ENCODE measurements at places on chromosomes 1 and 21.

- DNase-seq = no peak
Measured at GRCh38 chr1:7681401-7681800, 89.7 kb upstream of the VAMP3 start.

GRCh38 chr1:87064309-87064708 is 149.9 kb downstream of the HS2ST1 start:
- no peak for DNase-seq

DNA sequence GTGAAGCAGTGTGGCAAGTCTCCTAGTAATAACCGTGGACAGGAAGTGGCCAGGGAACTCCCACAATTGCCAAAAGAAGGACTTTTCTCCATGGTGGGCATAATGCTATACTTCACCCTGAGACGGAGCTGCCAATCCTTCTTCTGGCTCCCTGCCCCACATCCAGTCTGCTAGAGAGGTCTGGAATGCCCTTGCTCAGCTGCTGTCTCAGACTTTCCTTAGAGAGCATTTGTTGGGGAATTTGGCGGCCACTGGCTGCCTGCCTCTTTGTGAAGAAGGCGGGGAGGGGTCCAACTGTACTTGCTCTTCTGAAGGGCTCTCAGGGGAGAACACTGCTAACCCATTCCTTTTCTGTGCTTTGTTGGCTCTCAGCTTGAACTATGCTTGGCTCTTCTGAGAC is 123.7 kb upstream of the EDN2 start:
- no peak for DNase-seq

DNA sequence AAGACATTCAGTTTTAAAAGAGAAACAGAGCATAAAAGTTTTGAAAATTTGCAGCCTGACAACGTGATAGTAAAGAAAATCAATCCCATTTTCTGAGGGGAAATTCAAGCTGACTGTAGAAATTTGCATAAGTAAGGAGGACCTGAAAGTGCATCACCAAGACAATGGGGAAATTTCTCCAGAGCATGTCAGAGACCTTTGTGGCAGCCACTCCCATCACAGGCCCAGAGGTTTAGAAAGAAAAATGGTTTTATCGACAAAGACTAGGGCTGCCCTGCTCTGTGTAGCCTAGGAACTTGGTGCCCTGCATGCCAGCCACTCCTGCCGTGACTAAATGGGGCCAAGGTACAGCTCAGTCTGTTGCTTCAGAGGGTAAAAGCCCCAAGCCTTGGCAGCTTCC is 1640.2 kb upstream of the PRMT6 start:
- DNase-seq = no peak

GRCh38 chr1:231329483-231329882 is 8.2 kb downstream of the EXOC8 start:
- DNase-seq = no peak

- no peak for DNase-seq
Measured at GRCh38 chr1:244821134-244821533, 14.3 kb upstream of the COX20 start.

- peak; percentile 92 for DNase-seq
Measured at GRCh38 chr1:229341774-229342655, 832 bp downstream of the CCSAP start.

DNA sequence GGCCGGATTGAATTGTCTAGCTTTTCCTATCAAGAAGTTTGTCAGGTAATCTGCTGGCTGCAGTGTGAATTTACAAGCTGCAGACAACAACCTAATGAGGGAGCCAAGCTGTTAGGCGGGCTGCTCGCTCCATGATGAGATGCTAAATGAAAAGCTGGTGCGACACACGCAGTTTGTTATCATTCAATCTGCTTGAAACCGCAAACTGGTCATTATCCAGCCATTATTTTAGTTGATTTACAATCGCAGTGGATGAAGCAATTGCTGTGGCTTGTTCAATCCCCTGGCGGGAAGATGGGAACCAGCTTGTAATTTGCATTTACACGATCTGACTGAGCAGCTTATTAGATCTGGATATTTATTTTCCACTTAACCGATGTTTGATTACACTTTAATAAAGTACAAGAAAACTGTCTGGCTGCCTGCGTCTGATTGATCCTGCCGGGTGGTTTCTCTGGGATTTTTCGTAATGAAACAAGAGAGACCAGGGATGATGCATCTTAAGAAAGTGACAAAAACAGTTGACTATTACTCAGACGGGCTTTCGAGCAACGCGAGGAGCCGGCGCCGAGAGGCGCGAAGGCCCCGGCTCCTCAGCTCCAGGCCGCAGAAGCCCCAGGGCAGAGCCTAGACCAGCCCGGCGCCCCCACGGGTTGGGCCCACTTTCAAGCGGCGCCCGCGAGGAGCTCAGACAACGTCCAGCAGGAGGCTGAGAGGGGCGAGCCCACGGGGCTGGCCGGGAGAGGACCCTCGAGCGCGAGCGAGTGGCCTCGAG is 118.0 kb upstream of the BARHL2 start:
- no peak for DNase-seq

- no peak for DNase-seq
Measured at GRCh38 chr21:34593954-34594531, 20.9 kb downstream of the RCAN1 start.

- DNase-seq = peak; percentile 41
Measured at GRCh38 chr1:100187912-100188311, 9.9 kb upstream of the LRRC39 start.

DNA sequence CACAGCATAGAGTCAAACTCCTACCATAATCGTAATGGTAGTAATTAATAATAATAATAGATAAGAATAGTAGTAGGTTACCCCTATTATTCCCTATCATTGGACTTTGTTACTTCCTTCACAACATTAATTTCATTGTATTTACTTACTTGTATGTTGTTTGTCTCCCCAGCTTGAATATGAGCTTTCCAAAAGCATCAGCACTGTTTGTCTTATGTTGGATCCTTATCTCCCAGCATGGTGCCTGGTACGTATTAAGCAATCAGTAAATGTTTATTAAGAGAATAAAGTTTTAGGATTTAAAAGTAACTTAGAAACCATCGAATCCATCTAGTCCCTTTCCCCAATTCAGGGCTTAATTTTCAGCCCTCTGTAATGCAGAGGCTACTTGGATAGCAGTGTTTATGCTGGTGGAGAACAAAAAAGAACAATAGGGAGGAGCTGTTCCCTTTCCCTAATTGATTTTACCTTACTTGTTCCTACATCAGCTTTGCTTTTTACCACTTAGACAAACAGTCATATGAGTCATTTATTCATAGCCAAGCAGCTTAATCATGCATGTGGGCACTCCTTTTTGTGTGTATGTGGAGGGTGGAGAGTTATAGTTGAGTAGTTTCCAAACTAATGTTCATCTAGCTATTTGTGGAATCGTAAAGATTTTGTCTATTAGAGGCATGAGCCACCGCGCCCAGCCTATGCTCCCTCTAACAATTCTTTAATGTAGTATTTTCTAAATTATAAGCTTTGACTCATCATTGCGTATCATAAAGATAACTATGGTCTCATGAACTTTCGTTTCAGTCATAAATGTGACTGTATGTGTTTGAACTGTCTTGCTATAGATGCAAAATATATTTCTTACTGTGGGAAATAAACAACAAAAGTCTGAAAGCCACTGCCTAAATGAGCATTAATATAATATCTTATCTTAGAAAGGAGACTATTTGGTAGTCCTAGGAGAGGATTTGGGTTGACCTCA is 20.9 kb upstream of the DR1 start:
- no peak for DNase-seq

DNA sequence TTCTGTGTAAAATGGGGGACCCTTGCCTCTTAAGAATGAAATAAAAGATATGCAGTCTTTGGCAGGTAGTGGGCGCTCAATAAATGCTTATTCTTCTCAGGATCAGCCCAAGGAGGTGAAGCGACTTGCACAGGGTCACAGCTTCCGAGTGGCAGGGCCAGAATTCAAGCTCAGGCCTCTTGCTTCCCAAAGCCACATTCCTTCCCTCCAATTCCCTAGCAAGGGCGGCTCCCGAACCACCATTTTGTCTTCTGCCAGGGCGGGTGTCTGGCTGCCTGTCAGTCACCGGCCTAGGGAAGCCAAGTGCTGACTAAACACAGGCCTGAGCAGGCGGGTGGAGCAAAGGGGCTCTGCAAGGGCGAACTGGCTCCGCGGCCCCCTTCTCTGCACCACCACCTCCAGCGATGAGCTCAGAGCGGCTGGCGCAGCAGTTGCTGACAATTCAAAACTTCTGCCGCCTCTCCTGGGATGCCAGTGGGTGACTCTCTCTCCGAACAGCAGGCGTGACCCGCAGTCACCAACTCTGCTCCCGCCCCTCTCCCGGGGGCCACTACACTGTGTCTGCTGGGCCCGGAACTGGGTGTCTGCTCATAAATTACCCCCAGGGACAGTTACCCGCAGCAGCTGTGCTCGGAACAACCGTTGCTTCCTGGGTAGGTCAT is 10.8 kb downstream of the GPR3 start:
- peak; percentile 26 for DNase-seq

DNA sequence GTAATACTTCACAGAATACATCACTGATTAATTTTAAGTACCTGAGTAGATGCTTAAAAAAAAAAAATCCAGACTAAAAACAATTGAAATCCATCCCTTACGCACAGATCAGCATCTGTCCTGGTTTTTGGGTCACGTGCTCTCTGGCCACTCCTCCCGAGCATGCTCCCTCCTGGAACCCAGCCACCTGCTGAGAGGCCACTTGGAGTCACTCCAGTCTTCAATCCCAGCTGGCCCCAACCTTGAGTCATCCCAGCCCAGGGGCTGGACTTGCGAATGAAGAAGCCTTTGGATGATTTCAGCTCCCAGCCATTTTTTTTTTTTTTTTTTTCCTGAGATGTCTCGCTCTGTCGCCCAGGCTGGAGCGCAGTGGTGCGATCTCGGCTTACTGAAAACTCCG is 8.9 kb downstream of the MAP1LC3C start:
- peak; percentile 39 for DNase-seq

DNA sequence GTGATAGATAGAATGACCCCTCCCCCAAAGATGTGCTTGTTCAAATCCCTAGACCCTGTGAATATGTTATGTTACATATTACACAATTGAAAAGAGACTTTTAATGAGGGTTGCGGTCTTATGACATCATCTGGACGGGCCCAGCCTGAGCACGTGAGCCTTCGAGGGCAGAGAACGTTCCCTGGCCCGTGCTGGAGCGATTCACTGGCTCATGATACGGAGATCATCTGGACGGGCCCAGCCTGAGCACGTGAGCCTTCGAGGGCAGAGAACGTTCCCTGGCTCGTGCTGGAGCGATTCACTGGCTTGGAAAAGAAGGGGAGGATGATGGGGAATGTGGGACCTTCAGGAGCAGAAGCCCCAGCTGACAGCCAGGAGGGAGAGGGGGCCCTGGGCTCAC is 34.4 kb upstream of the COL18A1 start:
- no peak for DNase-seq

GRCh38 chr1:159737238-159737916 is 23.0 kb upstream of the CRP start:
- DNase-seq = no peak

GRCh38 chr1:223338811-223339746 is 24.9 kb downstream of the SUSD4 start:
- DNase-seq = no peak

GRCh38 chr21:44052830-44053226 is 40.7 kb downstream of the TRAPPC10 start:
- DNase-seq = no peak

DNA sequence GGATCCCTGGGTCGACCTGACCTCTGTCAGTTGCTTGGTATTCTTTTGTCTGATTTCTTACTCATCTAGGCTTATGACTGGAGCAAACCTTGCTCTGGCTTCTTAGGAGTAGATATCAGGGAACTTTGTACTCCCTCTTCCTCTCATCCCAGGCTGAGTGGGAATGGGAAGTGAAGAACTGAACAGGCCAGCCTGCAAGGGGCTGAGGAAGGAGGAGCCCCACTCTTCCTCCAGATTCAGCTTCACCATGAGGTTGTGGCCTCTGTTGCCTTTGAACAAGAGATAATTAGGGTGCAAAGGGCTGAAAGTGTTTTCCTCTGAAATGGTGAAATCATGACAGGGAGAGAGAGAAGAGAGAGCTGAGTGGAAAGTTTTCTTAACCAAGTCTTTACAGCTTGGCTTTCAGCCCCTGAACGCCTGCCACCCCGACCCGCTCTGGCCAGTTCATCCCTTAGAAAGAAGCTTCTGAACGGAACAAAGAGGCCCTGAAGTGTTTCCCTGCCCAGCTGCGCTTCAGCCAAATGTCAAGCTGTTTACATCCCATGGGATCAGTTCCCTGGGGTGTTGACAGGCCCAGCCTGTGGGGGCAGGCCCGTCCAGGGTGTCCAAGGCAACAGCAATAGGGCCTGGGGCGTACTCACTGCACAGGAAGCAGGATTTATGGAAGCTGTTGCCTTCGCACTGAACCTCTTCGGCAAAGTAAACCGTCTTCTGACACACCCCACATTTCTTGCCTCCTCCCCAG is 11.2 kb downstream of the CSRP1 start:
- DNase-seq = peak; percentile 89

DNA sequence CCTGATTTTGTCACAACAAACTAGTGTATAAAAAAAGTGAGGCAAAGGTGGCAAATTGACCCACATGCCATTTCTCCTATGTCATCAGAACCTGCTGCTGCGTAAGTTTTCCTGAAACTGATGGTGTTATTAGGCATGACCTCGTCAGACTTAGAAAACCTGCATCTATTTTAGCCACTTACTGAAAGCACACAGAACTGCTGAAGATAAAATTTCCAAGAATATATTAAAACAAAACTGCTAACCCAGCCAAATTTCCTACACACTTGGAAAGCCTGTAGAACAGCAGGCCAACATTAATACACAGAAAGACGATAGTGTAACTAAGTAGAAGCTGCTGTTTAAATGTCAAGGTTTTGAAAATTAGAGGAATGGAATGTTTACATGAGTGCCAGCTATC is 674.5 kb upstream of the CXADR start:
- DNase-seq = no peak

DNA sequence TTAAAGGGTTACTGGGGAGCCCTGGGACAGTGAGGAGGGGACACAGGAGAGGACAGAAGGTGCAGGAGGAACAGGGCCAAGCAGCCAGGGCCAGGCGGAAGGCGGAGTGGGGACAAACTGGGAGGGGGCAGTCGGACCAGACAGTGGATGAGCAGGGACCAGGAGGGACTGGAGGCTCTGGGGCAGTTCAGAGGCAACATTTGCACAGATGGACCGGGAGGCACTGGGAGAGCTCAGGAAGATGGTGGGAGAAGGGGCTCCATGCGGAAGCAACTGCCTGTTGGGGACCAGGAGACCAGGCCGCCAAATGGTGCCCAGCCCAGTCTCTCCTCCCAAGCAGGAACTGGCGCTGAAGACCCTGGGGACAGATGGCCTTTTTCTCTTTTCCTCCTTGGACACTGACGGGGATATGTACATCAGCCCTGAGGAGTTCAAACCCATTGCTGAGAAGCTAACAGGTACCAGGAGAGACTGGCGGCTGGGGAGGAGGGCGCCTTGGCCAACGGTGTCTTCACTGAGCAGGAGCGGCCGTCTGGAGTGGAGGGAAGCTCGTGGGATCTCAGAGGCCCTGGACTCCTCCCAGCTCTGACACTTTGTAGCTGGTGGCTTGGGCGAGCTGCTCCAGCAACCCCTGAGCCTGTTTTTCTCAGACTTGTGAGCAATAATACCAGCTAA is 847 bp downstream of the SELENON start:
- no peak for DNase-seq

GRCh38 chr1:101239095-101240040 is 2.5 kb downstream of the S1PR1 start:
- DNase-seq = no peak

Data from midbrain (tissue), 1 donor.